ENCODE measurements at places on chromosomes 4 and X.

- no peak for DNase-seq
Observed at GRCh38 chr4:89258506-89258905, 49.1 kb downstream of the GPRIN3 start.

DNA sequence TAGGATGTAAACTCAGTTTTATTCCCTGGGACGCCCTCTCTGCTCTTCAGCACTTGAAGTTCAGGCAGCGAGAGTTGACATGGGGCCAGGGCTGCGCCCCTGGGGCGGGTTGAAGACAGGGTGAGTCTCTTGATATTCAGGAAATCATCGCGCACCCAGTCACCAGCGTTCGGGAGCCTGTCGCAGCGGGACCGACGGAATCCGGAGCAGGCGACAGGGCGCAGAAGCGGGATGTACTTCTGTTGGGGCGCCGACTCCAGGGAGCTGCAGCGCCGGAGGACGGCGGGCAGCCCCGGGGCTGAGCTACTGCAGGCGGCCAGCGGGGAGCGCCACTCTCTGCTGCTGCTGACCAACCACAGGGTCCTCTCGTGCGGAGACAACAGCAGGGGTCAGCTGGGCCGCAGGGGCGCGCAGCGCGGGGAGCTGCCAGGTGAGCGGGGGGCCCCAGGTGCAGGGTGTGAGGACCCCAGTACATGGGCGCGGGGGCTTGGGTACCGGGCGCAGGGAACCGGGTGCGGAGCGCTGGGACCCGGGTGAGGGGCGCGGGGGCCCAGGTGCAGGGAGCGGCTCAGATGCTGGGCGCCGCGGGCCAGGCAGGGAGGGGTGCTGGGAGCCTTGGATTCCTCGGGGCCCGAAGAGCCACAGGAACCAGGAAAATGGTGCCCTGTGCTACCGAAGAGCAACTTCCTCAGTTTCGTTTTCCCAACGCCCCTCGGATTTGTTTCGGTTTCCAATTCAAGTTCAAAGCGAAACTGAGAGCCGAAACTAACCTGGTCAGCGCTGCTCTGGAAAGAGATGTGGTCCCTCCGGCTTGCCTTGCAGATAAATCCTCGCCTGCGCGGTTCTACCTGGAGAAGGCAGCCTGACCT is at the start of gene HERC6:
HERC6 (plus strand) TSS at position 162 of the 869 bp plus-strand sequence; CDS start at position 232, 70 bp downstream.
- DNase-seq: peak; percentile 69

- no peak for DNase-seq
Observed at GRCh38 chr4:121304893-121305292, 75.9 kb downstream of the QRFPR start.

GRCh38 chr4:80199947-80200346 is 2.6 kb downstream of the PRDM8 start:
- no peak for DNase-seq

- DNase-seq: no peak
Observed at GRCh38 chr4:95839891-95840290, at the start of gene PDHA2. Gene PDHA2 (plus strand): TSS chr4:95840093. CDS start chr4:95840151, 58 bp downstream.

GRCh38 chr4:111506706-111507105 is 638.5 kb upstream of the FAM241A start:
- DNase-seq: no peak

- DNase-seq: no peak
Observed at GRCh38 chr4:30002341-30002740, 717.8 kb upstream of the PCDH7 start.

DNA sequence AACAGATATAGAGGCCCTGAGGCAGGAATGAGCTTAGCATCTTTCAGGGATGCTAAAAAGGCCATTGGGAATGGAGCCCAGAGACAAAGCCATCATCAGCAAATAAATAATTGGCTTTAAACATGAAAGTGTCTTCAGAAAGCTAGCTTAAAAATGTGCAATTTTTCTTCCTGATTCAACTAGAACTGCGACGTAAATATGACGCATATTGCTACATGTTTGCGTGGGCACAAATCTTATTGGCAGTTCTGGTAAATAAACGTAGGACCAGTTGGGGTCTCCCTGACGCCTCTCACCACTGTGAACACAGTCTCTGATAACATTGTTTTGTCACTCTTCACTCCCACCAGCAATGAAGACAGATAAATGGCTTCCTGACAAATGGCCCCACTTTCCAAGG is 97.3 kb upstream of the SRD5A3 start:
- no peak for DNase-seq

DNA sequence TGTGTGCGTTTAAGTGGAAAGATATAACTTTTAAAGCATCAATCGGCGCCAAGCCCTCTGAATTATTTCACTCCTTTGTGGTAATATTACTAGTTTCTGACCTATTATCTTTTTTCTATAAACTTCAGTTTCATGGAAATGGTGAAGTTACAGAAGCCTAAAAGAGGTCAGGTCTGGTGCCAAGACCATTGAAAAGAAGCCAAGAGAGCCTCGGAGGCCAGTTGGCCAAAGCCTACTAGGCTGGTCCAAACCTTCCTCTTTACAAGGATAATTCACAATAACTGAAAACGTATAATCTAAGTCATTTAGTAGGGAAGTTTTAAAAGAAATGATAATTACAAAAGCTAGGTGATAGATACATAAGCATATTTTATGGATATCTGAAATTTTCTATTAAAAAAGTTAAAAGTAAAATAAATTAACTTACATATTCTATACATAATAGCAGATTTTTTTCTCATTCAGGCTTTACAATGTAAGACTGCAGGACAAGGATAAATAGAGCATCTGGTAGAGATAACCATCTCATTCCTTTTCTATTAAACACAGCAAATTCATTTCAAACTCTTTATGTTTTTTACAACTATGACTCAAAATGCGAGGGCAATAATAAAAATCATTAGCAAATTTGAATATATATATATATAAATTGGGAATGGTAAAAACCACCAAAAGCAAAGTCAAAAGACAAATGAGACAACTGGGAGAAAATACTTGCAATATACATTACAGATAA is 49.2 kb downstream of the WDFY3 start:
- no peak for DNase-seq

DNA sequence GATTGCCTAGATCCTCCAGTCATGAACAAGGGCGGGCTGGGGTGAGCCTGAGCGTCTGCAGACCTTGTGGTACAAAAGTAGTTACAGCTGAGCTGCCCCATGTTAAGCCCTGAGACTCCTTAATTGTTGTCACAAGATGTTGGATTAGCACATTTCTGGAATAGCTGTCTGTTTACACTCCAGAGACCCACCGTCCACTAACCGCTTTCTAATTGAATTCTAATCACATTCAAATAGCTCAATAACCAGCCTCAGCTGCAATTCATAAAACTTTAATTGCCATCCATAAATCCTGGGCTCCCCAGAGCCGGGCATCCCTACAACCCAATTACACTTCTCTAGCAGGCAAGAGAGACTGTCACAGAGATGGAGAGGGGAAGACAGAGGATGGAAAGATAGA is 1.6 kb upstream of the GSX2 start:
- DNase-seq: no peak

DNA sequence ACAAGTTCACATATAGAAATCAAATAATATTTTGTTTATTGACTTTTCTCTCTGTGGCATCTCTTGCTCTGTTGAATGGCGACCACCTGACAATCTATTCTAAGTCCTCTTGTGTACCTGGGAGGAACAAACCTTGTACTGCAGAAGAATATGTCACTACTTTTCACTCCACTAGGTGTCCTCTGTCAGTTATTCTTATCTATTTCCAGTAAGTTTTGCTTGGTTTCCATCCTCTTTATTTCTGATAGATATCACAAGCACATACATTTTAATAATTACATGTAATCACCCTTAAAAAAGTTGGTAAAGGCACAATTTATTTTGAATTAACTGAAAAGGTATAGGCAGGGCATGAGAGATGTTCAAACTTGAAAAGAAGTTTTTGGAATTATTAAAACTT is 238.4 kb downstream of the SNCA start:
- DNase-seq: no peak

DNA sequence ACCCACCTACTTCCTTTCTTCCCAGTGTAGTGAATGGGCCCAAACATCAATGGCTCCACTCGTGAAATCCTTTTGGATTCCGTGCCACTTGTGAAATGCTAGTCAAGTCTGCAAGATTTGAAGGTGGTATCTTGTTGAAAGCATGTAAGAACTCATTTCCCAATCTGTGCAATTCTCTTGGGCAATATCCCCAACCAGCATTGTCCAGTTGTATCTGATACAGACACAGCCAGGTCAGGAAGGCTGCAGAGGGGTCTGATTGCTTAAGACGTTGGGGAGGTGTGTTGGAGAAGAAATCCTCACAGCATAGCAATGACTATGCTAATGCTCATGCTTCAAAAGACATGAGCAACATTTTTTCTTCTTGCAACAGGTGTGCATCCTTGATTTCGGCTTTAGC is 164.8 kb downstream of the VEGFC start:
- DNase-seq: no peak

Data from stimulated activated CD8-positive, alpha-beta memory T cell treated with anti-CD3 and anti-CD28 coated beads, Interleukin-7, amount 100 ng/mL, for 1 hour (primary cell).